ENCODE measurements at places on chromosomes 7 and 10. TPM values are rescaled to one million over a fixed set of nuclear protein-coding genes. Genes with fewer than 3 reads are reported as not detected.

DNA sequence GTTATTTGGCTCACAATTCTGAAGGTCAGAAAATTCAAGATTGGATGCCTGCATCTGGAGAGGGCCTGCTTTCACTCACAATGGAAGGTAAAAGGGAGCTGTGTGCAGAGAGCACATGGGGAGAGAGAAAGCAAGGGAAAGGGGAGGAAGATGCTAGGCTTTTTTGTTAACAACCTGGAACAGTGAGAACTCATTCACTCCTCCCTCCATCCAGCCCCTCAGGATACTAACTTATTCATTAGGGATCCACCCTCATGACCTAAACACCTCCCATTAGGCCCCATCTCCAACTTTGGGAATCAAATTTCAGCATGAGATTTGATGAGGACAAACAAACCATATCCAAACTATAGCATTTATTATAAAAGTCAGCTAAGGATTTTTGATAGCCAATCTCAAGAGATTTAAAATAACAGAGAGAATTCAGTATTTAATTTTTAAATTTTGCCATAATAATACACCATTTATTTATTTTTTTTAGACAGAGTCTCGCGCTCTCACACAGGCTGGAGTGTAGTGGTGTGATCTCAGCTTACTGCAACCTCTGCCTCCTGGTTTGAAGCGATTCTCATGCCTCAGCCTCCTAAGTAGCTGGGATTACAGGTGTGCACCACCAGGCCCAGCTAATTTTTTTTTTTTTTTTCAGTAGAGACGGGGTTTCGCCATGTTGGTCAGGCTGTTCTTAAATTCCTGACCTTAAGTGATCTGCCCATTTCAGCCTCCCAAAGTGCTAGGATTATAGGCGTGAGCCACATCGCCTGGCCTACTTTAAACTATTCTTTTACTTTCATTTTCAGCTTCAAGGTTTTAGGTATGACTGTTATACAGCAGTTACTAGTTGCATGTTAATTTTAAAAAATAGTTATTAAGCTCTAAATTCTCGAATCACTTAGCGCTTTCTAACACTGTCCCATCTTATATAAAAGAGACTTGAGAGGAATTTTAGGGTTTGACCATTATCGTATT lies 20.3 kb upstream of the ETV1 start:
- no peak for DNase-seq

GRCh38 chr7:118771672-118772071 lies 547.2 kb downstream of the ANKRD7 start:
- DNase-seq: no peak

DNA sequence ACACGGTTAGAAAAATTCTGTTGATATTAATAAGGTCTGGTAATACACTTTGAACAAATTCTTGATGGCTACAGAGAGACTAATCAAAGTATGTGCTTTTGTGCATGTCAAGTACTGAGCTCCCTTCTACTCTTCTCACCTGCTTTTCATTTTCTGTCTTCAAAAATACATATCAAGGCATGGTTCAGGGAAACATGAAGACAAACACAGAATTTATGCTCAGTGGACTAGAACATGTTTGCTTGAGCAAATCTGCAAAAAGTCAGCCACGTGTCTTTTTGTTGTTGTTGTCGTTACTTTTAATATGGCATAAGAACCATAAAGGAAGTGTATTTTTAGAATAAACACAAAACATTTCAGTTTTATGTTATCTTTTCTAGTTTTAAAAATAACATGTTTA lies 21.9 kb downstream of the CDK13 start:
- DNase-seq: no peak

The PPA1 gene
- 143 TPM for polyA plus RNA-seq

Measured in testis (tissue), 5 donors.